Neural progenitor cell (in vitro differentiated cells): ENCODE measurements at places on chromosomes 6 and 20. TPM values are rescaled to one million over a fixed set of nuclear protein-coding genes. Genes with fewer than 3 reads are reported as not detected.

DNA sequence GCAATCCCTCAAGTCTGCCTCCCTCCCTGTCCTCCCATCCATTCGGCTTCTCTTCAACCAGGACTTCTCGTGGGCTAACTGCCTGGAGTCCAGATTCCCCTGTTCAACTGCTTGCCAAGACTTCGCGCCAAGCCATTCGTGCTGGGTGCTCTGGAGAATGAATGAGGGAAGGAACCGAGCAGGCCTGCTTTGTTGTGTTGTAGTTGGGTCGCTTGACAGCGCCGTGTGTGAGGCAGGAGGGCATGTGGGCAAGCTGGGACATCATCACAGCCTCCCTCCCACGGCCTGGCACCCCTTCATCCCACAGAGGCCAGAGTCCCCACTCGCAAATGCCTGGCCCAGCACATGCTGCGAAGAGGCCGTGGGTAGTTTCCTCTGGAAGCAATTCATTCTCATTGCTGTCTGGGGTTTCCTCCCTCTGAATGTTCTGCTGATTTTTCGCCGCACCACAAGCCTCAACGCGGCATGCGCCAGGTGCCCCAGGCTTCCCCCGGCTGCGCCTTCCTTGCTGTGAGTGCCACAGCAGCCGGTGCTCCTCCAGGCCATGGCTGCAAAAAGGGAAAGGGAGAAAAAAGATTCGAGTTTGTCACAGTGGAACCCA lies 336.0 kb downstream of the QKI start:
- H3K27ac ChIP-seq = no peak overlapping the region
- no peaks in the 10 kb centered on the region for H3K36me3 ChIP-seq
- no peak for DNase-seq
- H3K4me3 ChIP-seq = no peak overlapping the region

GRCh38 chr6:75802366-75802765 lies 53.3 kb downstream of the MYO6 start:
- H3K36me3 ChIP-seq = no peaks in the 10 kb centered on the region
- no peaks in the 10 kb centered on the region for H3K4me1 ChIP-seq
- DNase-seq = no peak

DNA sequence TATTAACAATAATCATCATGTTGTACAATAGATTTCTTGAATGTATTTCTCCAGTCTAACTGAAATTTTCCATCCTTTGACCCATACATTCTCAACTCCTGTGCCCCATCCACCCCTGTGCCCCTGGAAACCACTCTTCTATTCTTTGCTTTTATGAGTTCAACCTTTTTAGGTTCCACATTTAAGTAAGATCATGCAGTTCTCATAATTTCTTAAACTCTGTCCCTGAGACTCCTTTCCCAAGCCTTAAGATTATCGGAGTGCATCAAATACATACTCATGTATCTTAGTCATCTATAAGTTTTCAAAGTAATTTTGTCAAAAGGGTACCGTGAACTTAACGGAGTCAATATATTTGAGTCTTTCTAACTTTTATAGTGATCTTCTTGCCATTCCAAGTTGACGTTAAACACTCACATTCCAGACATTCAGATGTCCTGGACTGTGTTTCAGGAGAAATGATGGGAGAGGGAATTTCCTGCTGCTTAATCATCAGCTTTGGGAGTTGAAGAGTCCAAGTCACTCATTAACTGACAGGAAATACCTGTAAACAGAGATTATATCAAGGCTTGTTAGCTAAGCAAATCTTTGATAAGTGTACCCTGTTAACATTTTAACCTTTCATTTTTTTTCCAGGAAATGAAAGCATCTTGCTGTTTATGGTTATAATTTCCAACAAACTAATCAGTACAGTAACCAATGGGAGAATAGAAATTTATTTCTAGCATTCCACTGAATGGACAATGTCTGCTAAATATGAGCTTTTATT lies 73.3 kb downstream of the ADGRG6 start:
- no peak for DNase-seq
- H3K4me3 ChIP-seq = no peak overlapping the region
- peaks cover 5% of the 10 kb centered on the region for H3K4me1 ChIP-seq
- H3K36me3 ChIP-seq = no peaks in the 10 kb centered on the region

- no peak overlapping the region for H3K4me3 ChIP-seq
- DNase-seq = peak; percentile 56
- no peak overlapping the region for H3K27ac ChIP-seq
- no peaks in the 10 kb centered on the region for H3K36me3 ChIP-seq
- H3K4me1 ChIP-seq = peaks cover 60% of the 10 kb centered on the region
- H3K27me3 ChIP-seq = no peaks in the 10 kb centered on the region
Observed at GRCh38 chr6:139881236-139881635, 506.8 kb upstream of the CITED2 start.

DNA sequence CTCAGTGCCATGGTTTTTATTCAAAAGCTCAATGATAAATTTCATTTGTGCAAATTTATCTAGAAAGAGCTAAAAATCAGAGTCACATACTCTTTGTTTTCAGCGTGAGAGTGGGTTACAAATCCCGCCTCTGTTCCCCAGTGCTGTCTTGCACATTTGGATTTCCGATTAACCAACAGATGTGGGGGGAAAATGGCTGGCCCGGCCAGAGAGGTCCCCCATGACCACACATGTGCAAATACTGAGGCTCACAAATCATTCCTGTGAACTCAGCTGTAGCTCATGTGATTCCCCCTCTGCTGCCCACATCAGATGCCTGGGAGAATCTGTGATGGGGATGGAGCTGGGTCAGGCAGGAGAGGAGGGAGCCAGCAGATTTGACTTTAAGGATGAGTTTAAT lies 168.7 kb downstream of the PAX1 start:
- no peak for DNase-seq
- H3K27ac ChIP-seq = no peak overlapping the region
- H3K27me3 ChIP-seq = no peaks in the 10 kb centered on the region

DNA sequence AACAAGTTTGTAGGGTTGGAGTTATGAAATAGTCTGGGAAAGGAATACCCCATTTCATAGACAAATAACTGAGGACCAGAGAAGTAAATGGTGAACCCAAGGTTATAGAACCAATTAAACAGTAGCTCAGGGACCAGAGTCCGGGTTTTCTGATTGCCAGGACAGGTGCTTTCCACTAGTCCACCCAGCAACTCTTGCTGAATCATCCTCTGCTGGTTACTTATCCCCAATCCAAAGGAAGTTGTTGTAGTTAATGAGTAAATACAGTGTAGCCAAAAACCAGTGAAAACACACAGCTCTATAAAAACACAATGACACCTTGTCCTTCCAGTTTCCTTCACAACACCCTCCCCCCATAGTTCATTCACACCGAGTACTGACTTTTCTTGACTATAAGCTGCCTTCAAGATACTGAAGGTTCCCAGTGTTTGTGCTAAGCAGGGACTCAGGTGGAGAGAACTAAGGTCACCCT lies 766 bp upstream of the TINAG start:
- DNase-seq = no peak
- no peak overlapping the region for H3K4me3 ChIP-seq
- no peaks in the 10 kb centered on the region for H3K27me3 ChIP-seq
- no peak overlapping the region for H3K27ac ChIP-seq
- no peaks in the 10 kb centered on the region for H3K36me3 ChIP-seq
- no peaks in the 10 kb centered on the region for H3K4me1 ChIP-seq

Gene SLC24A3
- 0.21 and 0.31 TPM in 2 replicates for total RNA-seq

DNA sequence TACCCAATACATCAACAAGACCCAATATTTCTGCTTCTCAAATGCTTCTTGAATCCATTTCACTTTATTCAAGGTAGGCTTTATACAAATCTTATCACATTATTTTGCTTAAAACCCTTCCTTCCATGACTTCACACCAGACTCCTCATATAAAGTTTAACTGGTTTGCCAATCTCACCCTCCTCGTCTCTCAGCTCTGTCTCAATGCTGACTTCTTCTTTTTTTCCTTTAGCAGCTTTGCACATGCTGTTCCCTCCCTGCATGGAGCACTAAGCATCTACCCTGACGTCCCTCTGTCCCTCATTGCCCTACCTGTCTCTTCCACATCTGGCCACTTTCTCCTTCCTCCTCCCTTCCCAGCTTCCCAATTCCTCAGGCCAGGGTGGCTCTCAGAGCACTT lies 31.4 kb downstream of the KCNK17 start:
- H3K36me3 ChIP-seq = no peaks in the 10 kb centered on the region
- no peaks in the 10 kb centered on the region for H3K27me3 ChIP-seq
- DNase-seq = no peak
- no peak overlapping the region for H3K27ac ChIP-seq

DNA sequence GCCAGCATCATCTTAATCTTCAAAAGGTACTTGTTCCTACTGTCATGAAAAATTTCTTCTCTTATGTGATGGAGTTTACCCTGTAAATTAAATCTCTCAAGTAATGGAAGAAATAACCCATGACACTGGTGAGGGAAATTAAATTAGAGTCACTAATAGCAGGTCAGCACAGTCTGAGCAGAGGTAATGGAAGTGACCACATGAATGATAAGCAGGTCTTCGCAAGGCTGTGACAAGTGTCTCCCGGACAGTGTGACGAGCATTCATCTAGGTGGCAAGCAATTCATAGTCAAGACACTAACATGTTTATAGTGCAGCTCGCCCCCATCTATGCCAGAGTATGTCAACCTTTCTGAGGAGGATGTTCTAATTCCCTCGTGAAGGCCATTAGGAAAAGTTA lies 249.2 kb downstream of the FRK start:
- no peak overlapping the region for H3K4me3 ChIP-seq
- H3K4me1 ChIP-seq = no peaks in the 10 kb centered on the region
- H3K27ac ChIP-seq = no peak overlapping the region
- DNase-seq = no peak
- no peaks in the 10 kb centered on the region for H3K27me3 ChIP-seq
- H3K36me3 ChIP-seq = no peaks in the 10 kb centered on the region

DNA sequence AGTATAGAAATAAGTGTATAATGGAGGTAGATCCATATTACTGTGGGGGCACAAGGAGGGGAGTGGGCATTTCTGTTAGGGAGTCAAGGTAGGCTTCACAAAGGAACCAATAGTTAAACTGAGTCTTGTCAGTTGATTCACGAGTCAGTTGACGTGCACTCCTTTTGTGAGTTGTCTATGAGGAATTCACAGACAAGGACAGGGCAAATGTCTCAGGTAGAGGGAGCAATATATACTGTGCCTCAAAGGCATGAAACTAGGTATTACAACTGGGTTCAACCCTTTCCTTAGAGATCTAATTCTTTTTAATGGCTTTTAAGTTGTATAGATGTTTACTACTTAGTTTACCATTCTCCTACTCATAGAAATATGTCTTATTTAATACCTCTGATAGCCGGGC lies 11.0 kb downstream of the TMEM14C start:
- H3K4me1 ChIP-seq = no peaks in the 10 kb centered on the region
- no peaks in the 10 kb centered on the region for H3K27me3 ChIP-seq
- no peaks in the 10 kb centered on the region for H3K36me3 ChIP-seq

GRCh38 chr6:39494998-39495397 lies 172.5 kb upstream of the KCNK16 start:
- no peaks in the 10 kb centered on the region for H3K27me3 ChIP-seq
- no peak overlapping the region for H3K27ac ChIP-seq
- no peak overlapping the region for H3K4me3 ChIP-seq
- no peaks in the 10 kb centered on the region for H3K4me1 ChIP-seq
- DNase-seq = no peak

Gene TUBB2A
- total RNA-seq = 57.9 and 117 TPM in 2 replicates

DNA sequence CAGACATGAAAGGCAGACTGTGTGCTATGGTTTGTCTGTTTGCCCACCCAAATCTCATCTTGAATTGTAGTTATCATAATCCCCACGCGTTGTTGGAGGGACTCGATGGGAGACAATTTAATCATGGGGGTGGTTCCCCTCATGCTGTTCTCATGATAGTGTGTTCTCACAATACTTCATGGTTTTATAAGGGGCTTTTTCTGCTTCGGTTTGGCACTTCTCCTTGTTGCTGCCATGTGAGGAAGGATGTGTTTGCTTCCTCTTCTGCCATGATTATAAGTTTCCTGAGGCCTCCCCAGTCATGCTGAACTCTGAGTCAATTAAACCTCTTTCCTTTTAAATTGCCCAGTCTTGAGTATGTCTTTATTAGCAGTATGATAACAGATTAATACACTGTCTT lies 47.2 kb upstream of the MICB start:
- no peak overlapping the region for H3K27ac ChIP-seq
- no peaks in the 10 kb centered on the region for H3K36me3 ChIP-seq
- no peaks in the 10 kb centered on the region for H3K27me3 ChIP-seq
- no peaks in the 10 kb centered on the region for H3K4me1 ChIP-seq
- H3K4me3 ChIP-seq = no peak overlapping the region

GRCh38 chr6:16471222-16471909 lies 233.0 kb downstream of the GMPR start:
- H3K27ac ChIP-seq = no peak overlapping the region
- no peaks in the 10 kb centered on the region for H3K4me1 ChIP-seq
- no peaks in the 10 kb centered on the region for H3K36me3 ChIP-seq
- no peak overlapping the region for H3K4me3 ChIP-seq
- DNase-seq = no peak

DNA sequence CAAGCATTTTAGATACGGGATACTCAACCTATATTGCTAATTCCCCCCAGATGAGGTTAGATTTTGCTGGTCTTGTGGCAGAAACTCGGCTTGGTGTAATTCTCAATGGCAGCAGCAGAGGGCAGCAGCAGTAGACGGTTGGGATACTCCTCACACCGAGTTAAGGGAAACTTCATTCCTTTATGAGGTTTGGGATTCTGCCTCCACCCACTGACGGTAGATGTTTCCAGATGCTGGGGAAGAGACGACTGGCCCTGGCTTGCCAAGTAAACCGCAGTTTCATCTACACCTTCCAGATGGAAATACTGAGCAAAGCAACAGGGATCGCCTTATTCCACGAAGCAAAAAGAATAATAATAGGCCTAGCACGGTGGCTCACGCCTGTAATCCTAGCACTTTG lies 8.2 kb upstream of the TBC1D7 start:
- DNase-seq = peak; percentile 77
- H3K27ac ChIP-seq = no peak overlapping the region
- no peak overlapping the region for H3K4me3 ChIP-seq

Gene MLN
- total RNA-seq = not detected in 2 replicates

Gene PLA2G7
- 1.1 and 1.8 TPM in 2 replicates for total RNA-seq

DNA sequence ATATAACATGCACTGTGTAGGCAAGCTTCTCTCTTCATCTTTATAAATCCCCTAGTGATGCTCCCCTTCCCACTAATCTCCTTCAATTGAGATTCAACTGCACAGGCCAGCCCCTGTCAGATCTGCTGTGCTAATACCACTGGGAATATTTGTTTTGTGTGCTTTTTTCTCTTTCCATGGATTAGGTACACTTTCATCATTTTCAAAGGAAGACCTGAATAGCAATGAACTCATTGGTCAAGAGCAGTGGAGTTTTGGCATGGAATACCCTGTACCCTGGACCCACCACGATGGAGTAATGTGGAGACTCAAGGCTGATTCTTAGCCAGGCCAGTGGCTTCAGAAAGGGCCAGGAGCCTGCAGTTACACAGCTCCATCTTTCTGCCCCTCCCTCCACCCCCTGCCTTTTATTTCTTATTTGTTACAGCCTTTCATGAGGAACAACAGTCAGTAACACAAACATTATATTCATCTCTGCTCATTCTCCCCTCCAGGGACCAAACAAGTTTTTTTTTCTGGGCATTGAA lies 75.4 kb upstream of the KCNG1 start:
- H3K36me3 ChIP-seq = no peaks in the 10 kb centered on the region
- H3K27ac ChIP-seq = no peak overlapping the region
- no peak for DNase-seq
- no peak overlapping the region for H3K4me3 ChIP-seq
- no peaks in the 10 kb centered on the region for H3K27me3 ChIP-seq
